Osteocyte (in vitro differentiated cells): ENCODE measurements at places on chromosomes 13 and 19.

GRCh38 chr13:97011446-97012131, 17.3 kb upstream of the OXGR1 start:
- no peak for DNase-seq

GRCh38 chr13:78121001-78121400, 202.4 kb upstream of the EDNRB start:
- DNase-seq = no peak

DNA sequence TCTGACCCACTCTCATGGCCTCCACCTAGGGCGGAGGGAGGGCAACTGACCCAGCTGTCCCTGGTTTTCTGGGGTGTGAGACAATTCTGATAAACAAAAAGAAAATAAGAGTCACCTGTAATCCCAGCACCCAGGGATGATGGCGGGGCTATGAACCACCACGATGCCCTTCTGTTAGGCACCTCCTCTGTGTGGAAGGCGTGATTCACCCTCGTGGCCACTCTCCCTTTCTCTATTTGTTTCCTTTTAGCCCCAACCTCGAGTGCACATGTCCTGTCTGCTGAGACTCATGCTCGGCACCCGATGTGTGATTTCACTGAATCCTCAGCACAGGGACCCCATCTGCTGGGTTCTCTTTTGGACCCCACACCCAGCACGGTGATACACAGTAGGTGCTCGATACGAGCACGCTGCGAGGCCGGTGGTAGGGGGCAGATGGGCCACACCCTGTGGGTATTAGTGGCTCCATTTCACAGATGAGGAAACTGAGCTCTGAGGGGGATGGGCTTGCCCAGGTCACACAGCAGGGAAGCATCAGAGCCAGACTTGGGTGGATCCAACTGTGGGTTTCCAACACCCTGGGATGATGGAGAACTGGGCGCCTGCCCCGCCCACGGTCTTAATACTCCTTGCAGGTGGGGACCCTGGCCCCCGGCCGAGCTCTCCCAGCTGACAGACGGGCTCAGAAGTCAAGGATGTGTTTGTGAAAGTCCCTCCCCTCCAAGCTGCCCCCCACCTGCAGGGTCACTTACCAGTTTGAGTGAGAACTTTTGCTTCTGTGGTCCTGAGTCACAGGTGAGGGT, 24.9 kb downstream of the VRK3 start:
- no peak for DNase-seq

DNA sequence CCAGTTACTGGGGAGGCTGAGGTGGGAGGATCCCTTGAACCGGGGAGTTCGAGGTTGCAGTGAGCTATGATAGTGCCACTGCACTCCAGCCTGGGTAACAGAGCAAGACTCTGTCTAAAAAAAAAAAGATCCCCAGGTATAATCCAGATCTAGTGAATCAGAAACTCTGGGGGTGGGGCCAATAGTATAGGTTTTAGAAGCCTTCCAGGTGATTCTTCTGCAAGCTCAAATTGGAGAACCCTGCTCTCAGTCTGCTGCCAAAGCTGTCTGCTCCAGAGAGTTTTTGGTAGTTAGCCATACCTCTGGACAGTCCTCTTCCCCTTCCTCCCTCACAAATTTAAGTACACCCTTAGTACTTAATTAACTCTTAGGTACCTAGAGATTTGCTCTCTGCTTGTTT, 28.0 kb downstream of the SERP2 start:
- DNase-seq = no peak

DNA sequence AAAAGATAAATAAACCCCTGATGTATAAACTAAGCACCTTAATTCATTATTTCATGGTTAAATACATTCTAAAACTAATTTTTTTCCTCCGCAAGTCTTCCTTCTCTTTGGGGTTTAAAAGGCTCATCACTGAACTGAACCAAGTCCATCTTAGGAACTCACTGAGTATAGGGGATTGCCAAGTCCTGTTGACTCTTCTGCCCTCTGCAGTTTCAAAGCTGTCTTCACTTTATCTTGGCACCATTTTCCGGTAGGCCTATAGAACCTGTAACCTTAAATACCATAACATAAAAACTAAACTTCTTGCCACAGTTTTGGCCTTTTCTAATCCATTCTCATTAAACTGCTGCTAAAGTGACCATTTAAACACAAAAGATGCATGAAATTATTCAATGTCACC, 66.5 kb upstream of the USPL1 start:
- no peak for DNase-seq

- DNase-seq = peak; percentile 92
These were observed 73.4 kb upstream of the UBL3 start for GRCh38 chr13:29923554-29924481.

GRCh38 chr13:38394777-38395496, 45.3 kb downstream of the UFM1 start:
- no peak for DNase-seq

DNA sequence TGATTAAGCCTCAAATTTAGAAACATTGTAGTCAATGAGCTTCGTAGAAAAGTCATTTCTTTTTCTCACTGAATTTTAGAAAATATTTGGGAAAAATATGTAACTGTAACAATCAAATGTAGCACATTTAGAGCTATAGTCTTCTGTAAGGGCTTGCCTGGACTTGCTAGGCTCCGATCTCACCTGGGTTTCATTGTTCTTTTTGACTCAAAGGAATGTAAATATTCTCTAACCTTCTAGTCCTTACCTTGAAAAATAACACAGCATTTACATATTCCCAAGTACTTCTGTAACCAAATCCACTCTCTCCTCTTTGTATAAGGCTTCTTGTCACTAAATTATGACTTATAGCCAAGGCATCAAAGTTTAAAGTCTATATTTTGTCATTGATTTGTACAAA, 2.9 kb upstream of the UFM1 start:
- DNase-seq = no peak

- no peak for DNase-seq
These were observed 10.3 kb downstream of the DYRK1B start for GRCh38 chr19:39823686-39824085.

DNA sequence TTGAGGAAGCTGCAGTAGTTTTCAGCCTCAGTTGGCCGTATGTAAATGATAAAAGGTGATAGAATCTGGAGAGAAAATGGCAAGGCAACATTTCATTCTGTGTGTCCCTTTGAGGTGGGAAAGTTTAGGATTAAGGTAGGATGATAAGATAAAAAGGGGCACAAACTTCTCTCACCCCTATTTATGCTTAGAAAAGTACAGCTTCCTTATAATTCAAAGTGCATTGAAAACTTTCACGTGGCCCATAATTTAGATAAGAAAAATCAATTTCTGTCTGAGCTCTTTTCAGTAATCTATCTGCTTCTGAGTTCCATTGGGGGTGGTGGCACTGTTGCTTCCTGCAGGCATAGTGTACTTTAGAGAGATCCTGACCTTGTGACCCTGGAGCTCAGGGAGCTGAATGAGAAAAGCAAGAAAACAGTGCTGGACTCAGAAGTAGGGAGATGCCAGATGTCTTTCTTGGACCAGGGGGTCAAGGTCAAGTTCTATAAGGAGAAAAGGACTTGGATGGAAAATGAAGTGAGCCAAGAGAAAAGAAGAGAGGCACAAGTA, 187.3 kb downstream of the NDFIP2 start:
- no peak for DNase-seq

DNA sequence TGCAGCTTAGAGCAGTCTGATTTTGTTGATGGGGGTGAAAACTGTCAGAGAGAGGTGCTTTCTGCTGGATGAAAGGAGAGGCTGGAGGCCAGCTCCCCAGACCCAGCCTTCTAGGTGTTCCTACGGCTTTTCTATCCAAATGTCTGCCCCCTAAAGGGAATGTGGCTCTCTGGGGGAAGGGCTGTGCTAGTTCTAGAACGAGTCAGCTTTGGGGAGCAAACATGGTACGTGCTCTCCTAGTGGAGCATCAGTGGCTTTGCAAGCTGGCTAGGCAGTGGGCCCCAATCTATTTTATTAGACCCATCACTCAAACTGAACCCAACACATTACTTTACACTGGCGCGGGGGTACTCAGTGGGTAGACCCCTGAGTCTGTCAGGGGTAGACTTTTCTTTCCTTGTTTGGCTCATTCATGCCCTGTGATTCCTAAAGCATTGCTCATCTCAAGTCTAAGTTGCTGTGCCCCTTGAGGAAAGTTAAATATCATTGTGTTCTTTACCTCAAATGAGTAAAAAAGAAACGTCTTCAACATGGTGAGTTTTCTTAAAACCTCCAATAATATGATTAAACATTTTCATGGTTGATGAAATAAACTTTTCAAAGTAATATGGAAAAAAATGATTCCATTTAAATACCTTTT, 254.9 kb downstream of the DLEU7 start:
- DNase-seq = no peak

GRCh38 chr13:92804346-92804745, 422.3 kb upstream of the GPC6 start:
- no peak for DNase-seq

DNA sequence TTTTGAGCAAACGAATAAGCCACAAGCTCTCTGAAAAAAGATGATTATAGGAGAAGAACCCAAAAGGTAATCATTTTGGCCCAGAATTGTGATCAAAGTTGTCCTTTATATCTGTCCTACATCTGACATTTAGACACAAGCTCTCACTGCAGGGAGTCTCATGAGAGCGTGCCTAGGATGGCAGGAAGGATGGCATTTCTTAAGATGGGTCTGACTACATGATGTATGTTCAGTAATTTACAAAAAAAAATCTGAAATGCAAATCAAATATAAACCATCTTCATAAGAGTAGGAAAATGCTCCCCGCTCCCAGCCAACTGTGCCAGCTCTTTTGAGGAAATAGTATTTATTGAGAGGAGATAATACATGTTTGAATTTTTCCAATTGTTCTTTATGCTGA, 81.0 kb upstream of the MBNL2 start:
- DNase-seq = no peak

DNA sequence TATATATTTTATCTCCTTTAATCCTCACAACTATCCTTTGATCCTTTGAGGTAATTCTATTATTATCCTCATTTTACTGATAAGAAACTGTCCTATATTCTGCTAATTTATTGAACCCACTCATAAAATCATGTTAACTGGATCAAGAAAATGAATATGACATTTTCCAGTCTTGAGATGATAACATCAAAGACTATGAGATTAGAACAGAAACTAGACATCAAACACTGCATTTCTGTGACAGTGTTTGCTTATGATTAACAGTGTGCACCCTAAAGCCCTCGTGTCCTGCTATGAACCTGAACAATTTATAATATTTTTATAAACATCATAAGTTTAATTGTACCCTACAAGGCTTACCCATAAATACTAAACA, 96.3 kb downstream of the TBC1D4 start:
- no peak for DNase-seq

DNA sequence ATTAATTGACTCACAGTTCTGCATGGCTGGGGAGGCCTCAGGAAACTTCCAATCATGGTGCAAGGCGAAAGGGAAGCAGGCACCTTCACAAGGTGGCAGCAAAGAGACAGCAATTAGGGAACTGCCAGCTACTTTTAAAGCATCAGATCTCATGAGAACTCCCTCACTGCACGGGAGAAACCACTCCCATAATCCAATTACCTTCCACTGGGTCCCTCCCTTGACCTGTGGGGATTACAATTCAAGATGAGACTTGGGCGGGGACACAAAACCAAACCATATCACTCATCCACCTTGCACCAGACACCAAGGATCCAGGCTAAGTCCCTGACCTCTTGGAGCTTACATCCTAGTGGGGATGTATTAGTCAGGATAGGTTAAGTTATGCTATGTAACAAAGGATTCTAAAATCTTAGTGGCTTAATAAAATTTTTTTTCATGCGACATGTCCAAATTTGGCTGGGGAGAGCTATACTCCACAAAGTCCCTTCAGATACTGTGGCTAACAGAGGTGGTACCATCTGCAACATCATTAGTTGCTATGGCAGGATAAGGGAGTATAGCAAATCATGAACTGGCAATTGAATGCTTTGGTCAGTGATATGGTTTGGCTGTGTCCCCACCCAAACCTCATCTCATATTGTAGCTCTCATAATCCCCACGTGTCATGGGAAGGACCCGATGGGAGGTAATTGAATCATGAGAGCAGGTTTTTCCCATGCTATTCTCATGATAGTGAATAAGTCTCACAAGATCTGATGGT, 8.3 kb upstream of the FAM187B start:
- DNase-seq = peak; percentile 7

DNA sequence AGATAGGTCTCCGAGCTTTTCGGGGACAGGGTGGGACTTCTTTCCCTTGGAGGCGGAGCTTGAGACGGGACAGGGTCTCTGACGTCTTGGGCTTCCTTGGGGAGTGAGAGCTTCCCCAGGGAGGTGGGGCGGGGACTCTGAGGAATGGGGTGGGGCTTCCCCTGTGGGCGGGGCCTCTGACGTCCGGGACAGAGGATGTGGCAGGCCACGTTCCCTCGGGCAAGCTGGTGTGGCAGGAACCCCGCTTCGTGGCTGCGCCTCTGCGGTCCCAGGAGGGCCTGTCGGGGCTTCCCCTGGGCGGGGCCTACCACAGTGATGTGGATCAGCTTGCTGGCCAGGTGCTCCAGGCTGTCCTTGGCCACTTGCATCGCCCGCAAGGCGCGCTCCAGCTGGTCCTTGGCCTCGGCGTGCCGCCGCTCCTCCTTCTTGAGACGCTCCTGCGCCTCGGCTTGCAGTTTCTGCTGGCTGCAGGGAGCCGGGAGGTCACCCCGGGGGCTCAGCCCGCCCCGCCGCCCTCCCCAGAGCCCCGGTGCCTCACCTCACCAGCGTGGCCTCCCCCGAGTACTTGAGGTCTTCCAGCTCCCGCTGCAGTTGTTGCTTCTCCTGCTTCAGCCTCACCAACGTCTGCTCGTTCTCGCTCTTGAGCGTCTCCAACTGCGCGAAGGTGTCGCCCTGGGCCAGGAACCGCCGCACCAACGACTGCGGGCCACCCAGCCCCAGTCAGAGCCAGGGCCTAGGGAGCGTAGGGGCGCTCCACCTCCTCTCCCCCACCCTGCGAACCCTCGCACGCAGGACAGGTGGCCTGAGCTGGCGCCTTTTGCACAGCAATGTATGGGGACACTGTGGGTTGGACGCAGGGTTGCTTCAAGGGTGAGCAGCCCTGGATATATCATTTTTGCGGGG, 3.3 kb upstream of the RGL3 start:
- DNase-seq = no peak

DNA sequence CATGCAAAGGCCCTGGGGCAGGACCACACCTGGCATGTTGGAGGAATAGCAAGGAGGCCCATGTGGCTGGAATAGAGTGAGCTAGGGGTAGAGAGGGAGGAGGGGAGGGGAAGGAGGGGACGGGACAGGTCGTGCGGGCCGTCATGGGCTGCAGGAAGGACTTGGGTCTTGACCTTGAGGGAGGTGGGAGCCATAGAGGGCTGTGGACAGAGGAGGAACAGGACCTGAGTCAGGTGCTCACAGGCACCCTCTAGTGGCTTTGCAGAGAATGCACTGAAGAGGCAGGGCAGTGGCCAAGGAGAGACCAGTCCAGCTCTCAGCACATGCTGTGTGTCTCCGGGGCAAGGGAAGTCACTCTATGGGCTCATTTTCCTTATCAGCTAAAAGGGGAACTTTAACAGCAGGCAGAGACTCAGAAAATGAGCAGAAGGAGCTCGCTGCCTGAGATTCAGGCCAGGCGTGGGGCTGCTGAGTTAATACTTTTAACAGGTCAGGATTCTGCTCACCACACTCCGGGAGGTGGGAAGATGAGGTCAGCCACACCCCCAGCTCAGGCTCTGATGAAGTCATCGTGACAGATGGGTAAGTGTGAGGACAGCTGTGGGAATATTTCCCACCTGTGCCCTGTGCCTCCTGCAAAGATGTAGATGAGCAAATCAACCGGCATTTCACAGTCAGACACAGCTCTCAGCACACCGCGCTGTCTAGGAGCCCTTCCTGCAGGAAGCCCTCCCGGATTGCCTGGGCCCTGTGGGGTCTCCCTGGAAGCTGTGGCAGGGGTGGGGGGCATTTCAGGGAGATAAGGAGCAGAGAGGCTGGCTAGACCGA, 6.0 kb upstream of the TNFAIP8L1 start:
- no peak for DNase-seq

- DNase-seq = no peak
These were observed 10.8 kb upstream of the C19orf33 start for GRCh38 chr19:38293281-38293680.

- no peak for DNase-seq
These were observed 94.1 kb downstream of the PCCA start for GRCh38 chr13:100182900-100183490.
